GM03348 (cell line): ENCODE measurements at places on chromosomes 2 and 18.

- DNase-seq, result no peak
Measured at GRCh38 chr18:75897386-75897785, 469.9 kb upstream of the SMIM21 start.

DNA sequence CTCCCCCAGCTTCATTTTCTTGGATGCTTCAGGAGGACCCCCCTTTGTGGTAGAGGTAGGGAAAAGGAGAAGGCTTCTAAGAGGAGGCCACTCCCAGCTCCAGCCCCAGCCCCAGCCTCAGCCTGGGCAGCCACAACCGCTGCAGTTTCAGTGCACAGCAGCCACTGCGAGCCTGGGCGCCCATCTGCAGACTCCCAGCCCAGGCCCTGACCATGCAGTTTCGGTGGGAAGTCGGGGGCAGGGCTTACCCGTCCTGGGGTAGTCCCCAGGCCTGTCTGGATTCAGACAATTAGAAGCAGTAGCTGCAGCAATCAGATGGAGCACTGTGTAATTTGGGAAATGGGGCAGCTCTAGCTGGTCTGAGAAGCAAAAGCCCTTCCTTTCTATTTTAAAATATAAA, 28.6 kb downstream of the ITM2C start:
- no peak for DNase-seq

GRCh38 chr18:3651266-3651665, 201.3 kb downstream of the TGIF1 start:
- DNase-seq, result no peak

DNA sequence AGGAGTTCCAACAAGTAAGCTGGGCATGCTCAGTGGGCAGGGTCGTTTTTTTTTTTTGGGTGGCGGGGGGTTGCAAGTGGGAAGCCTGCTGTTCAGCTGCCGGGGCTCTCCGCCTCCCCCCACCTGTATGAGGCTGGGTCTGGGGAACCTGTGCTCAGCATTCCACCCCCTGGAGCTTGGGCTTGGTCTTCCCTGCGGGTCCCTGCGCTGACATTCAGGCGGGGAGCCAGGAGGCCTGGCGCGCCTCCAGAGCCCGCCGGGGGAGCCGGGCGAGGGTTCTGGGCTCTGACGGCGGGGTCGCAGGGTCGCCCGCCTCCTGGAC, 822 bp upstream of the GPD2 start:
- no peak for DNase-seq

DNA sequence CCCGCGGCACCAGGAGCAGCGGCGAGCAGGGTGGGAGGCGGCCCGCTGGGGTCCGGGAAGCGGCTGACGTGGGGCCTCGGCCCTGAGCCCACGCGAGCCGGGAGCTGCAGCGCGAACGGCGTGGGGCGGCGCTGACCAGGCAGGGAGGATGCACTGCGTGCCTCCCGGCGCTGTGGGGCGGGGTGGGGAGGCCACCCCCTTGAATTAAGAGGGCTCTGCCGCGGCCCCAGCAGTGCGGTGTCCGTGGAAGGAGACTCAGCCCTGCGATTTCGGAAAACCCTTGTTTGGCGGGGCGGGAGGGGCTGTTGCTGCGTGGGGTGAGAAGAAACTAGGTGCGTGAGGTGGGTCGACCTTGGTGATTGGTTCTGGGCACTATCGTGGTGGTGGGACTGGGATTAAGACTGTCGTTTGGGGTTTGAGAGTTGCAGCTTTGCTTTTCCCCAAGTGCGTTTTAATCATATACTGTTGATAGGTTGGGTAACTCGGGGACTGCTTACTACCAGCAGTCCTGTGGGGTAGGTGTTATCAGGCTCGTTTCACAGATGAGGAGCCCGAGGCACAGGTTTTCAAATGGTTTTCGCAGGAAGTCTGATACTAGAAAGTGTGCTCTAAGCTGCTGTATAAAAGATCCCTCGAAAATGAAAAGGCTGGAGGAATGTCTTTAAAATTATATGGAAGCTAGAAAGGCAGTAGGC, 722 bp downstream of the ACSL3 start:
- DNase-seq, result peak; percentile 84

DNA sequence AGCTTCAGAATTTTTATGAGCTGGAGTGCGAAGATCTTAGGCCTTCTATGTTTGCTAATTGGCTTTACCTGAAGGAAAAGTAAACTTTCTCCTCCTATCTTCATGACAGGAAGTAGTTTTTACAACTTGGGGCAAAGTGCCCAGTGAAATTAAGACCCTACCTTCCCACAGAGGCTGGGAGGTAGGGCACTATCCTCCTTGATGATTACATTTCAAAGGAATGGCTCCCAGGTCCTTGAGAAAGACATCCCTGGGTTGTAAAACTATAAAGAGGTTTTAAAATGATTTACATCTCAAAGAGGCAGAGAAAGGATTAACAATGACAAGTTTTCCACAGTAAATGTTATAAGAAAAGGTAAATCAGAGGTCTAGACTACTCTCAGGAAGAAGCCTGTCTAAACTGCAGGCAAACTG, 155.8 kb downstream of the CDH7 start:
- no peak for DNase-seq

DNA sequence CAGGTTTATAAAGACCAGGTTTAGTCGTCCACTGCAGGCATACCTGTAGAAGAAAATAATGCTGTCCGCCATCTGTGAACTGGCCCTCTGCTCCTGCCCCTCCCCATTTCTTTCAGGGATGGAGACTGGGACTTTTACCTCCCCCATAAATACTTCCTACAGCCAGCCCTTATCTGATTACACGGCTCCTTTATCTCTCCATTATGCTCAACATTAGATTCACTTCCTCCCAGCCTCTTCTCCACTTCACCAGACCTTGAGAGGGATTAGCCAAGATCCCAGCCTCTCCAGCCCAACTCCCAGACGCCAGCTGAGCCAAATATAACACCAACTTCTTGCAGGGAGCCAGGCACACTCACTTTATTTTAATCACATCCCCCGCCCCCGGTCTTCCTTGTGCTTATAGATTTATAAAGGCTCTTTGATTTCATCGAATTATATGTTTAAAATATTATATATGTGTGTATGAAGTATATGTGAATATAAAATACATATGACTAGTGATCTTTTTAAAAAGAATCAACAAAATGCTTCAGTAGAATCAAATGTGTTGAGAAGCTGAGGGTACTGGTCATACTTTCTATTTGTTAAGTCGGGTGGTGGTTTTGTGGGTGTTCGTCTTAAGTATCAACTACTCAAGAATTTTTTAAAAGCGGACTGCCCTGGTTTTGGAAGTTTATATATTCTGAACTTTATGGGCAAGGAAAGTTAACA, 81.0 kb downstream of the SPRED2 start:
- DNase-seq, result peak; percentile 16

GRCh38 chr2:140274891-140275290, 1494.7 kb upstream of the NXPH2 start:
- DNase-seq, result no peak

DNA sequence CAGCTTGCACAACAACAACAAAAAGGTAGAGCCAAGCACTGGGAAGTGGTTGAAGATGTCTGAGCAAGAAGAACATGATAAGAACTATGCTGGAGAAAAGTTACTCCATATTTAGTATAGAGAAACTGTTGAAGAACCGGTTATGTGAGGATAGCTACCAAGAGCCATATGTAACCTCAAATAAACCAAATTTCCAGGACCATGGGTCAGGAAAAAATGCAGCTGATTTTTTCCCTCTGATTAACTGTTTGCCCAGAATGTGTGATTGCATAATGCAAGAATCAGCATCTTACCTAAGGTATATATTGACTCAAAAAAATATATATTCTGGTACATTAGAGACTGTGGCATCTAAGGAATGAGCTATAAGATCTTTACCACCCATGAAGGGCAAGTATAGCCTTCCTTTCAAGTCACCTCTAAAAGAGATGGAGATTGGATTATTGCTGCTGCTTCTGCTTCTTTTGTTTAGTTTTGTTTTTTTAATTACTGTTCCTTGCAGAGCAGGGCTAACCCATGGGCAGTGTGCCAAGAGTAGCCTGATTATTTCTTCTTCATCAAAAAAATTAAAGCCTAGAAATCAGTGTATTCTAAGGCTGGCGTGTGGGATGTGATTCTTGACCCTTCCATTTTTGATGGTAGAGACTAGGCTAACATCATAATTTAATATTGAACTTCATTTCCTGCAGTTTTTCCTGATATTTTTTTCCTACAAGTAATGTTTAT, 76.9 kb upstream of the MAP3K20 start:
- DNase-seq, result no peak

DNA sequence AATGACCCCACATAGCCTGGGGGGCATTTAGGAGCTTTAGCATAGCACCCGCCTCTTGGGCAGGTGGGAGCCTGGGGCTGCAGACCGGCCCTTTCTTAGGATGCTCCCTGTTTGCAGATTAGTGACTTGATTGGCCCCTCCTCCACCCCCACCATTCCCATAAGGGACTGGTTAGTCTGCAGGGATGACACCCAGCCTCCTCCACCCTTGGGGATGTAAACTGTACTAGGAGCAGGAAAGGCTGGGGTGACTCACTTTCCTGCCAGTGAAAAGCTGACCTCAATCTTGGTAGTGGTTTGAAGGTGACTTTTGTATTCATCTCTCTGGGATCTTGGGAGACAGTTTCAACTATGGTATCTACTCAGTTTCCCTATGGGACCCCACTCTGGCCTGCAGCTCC, 24.2 kb downstream of the CTIF start:
- DNase-seq, result peak; percentile 88

- DNase-seq, result peak; percentile 85
Measured at GRCh38 chr2:43110442-43110871, 115.9 kb downstream of the ZFP36L2 start.

- DNase-seq, result no peak
Measured at GRCh38 chr2:85878719-85879370, 9.9 kb downstream of the ST3GAL5 start.

DNA sequence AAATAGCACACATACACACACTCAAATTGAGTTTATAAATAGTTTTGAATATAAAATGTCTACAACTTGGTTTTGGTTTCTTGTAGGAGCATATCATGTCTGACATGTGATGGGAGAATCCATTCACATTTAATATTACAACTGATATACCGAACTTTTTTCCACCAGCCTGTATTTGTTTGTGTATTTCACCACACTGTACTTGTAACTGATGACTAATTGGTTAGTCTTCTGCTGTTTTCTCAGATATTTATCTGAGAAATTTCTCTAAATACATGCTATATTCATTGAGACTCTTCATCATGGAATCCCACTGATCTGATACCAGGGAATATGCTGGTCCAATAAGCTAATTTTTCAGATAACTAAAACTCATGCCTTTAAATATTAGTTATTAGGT, 56.3 kb upstream of the UBXN4 start:
- DNase-seq, result peak; percentile 50

GRCh38 chr2:20424300-20425290, 22.3 kb upstream of the RHOB start:
- peak; percentile 76 for DNase-seq

GRCh38 chr2:172702451-172702850, 33.2 kb upstream of the RAPGEF4 start:
- DNase-seq, result no peak

DNA sequence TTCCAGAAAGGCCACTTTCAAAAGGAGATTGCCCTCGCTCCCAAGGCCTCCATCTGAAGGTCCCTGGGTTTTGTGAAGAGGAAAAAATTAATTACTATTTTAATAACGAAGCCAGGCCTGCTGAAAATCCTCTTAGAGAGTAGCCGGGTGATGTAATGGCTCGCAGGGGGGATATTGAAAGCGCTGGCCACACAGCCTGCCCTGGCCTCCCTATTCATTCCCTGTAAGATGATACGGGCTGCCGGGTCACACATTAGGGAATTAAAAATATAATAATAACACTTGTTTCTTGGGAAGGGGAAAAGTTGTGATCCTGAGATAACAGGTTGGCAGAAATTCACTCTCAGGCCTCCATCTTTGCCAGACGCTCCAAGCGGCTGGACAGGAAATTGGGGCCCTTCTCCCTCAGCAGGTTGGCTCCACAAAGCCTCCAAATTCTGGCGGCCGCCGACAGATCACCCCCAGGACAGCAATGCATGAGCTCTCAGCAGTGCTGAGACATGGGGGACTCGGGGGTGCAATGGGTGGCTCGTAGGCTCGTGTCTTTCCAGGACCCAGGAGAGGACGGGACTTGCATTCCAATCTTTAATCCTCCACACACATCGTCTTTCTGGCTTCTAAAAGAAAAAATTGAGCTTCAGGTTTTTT, 299.9 kb upstream of the SALL3 start:
- DNase-seq, result no peak

DNA sequence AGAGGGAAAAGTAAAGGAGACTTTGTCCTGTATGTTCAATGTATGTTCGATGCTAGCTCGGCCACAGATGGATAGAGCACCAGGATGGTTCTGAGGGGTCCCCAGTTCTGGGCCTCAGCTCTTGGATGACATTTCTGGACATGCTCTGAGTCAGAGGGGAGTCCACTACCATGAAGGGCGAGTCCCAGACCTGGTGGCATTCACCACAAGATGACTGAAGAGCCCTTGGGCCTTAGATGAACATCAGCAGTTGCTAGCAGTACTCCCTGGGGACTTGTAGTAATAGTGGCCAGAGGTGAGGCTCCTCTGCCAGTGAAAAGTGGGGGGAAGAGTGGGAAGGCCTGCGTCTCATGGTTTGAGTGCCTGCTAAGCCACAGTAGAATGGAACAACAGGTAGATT, 109.5 kb downstream of the GRB14 start:
- DNase-seq, result no peak

DNA sequence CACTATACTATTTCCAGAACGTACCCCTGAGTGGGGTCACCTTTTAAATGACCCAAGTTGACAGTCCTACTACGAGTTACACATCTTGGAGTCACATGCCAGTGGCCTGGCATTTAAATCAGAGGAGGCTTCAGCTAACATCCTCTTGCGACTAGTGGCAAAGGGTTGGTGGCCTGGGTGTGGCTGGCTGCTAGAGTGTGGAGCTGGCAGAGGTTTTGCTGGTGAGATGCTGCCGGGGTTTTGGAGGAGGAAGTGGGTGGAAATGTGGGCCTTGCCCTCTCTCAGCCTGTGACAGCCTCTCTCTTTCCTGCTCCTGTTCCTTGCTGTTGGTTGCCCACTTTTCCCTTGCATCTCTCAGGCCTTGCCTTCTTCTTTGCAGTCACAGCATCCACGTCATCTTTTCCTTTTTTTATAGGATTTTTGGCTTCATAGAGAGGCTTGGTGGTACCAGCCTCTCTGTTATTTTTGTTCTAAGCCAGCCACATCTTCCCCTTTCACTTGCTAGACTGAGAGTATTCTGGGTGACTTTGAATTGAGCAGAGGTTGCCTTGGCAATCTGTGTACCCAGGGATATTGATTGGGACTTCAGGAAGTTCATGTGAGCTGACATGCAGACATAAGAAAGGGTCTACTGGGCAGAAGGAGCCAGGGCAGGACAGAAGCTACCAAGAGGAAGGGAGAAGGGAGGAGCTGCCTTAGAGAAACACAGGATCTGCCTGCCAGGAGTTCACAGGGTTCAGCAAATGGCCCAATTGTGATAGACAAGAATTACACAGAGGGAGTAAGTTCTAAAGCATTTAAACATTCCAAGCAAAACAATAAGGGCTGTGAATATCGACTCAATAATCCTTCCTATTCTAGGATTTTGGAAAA, 55.4 kb downstream of the CDC42EP3 start:
- DNase-seq, result no peak

- no peak for DNase-seq
Measured at GRCh38 chr2:65605058-65605742, 172.8 kb upstream of the SPRED2 start.

GRCh38 chr2:57947398-57947797, 99.2 kb upstream of the VRK2 start:
- no peak for DNase-seq

GRCh38 chr2:114709936-114710850, 267.8 kb downstream of the DPP10 start:
- no peak for DNase-seq

- DNase-seq, result no peak
Measured at GRCh38 chr2:189552991-189553404, 27.6 kb downstream of the SLC40A1 start.
